ENCODE measurements at places on chromosomes 6 and 20.

GRCh38 chr6:107870381-107870780 is 46.3 kb upstream of the SCML4 start:
- DNase-seq = no peak

GRCh38 chr20:53023732-53024520 is 51.8 kb downstream of the TSHZ2 start:
- no peak for DNase-seq

GRCh38 chr20:40176098-40176841 is 512.8 kb downstream of the MAFB start:
- no peak for DNase-seq

DNA sequence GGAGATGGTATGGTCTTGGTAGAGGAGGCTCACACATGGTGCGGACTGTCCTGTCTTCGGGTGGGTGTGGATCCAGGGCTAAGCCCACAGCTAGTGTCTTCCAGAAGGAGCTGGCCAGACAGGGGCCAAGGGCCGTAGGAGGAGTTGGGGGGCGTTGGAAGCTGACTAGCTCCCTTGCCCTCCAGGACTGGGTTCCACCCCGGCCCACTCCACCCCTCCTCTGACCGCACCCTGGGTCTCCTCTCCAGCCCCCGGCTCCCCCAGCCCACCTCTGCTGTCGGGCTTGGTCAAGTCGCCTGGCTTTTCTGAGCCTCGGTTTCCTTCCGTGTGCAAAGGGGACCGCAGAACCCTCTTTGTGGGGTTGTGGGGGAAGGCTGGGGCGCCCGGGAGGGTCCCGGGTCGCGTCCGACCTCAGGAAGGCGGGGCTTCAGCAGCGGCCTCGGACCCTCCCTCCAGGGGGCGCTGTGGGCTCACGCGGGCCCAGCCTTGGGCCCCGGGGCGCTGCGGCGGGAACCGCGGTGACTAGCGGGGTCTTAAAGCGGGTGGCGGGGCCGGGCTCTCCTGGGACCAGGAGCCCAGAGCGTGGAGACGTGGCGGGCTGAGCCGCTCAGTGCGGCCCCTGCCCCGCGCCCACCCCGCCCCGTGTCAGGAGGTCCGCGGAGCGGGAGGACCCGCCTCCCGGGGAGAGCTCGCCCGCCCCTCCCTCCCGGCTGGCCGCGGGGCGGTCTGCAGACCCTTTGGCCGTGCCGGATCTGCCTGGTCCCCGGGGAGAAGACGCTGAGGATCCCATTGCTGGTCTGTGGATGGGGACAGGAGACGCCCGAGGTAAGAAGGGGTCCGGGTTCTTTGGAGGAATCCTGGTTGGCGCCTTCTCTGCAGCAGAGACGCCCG is 5.4 kb downstream of the NPBWR2 start:
- DNase-seq = peak; percentile 50

DNA sequence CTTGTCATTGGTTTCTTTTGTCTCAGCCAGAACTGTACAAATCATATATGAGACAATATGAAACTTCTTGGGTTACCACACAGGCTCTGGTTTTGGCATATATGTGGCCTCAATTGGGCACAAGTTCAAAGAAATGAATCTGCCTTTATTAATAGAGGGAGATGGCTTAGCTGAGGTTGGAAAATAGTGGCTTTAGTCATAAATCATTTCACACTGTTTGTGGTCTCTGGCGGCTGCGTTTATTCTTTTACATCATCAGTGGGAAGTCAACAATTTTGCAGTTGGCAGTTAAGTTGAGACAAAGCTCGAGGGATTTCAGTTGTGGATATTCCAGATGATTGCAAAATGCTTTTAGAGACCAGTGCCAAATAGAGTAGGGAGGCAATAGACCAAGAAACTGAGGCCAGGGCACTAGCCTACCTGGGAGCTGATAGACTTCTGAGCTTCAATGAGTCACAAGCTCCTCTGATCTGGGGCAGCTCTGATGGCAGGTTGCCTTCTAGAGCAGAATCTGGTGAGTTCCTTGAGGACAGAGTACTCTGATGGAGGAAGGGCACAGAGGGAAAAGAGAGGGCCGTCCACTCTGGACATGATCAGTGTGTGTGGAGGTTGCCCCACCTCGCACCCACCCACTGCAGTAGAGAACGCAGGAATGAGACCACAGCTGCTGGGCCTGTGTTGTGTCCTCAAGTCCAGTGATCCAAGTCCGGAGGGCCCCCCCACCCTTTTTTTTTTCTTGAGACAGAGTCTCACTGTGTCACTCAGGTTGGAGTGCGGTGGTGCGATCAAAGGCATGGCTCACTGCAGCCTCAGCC is 73.5 kb downstream of the ARMC2 start:
- no peak for DNase-seq

- no peak for DNase-seq
These were observed 407.1 kb upstream of the JAG1 start for GRCh38 chr20:11080781-11081377.

- DNase-seq = no peak
These were observed 64.4 kb upstream of the NOX3 start for GRCh38 chr6:155520078-155520477.

DNA sequence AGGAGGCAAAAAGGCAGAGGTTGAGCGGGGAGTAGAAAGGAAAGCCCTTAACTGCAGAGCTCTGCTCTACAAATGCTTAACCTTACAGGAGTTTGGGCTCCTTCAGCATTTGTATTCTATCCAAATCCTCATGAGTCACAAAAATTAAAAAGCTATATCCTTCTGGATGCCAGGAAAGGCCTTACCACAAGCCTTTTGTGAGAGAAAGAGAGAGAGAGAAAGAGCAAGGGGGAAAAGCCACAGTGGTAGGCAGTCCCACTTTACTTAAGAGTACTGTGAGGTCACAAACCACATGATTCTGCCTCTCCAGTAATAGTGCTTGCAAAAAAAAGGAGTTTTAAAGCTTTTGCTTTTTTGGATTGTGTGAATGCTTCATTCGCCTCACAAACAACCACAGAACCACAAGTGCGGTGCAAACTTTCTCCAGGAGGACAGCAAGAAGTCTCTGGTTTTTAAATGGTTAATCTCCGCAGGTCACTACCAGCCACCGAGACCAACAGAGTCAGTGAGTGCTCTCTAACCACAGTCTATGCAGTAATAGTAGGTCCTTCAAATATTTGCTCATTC is at the start of gene RUNX2:
RUNX2 (plus strand) TSS at position 375 of the 567 bp plus-strand sequence. CDS start 397 bp downstream, outside the sequence.
- no peak for DNase-seq

GRCh38 chr6:159061805-159062563 is 17.2 kb upstream of the TAGAP start:
- DNase-seq = no peak
